ENCODE measurements at places on chromosomes 5 and 9.
A peak's percentile ranks its signal among the peaks of the same experiment; 100 is the strongest.

DNA sequence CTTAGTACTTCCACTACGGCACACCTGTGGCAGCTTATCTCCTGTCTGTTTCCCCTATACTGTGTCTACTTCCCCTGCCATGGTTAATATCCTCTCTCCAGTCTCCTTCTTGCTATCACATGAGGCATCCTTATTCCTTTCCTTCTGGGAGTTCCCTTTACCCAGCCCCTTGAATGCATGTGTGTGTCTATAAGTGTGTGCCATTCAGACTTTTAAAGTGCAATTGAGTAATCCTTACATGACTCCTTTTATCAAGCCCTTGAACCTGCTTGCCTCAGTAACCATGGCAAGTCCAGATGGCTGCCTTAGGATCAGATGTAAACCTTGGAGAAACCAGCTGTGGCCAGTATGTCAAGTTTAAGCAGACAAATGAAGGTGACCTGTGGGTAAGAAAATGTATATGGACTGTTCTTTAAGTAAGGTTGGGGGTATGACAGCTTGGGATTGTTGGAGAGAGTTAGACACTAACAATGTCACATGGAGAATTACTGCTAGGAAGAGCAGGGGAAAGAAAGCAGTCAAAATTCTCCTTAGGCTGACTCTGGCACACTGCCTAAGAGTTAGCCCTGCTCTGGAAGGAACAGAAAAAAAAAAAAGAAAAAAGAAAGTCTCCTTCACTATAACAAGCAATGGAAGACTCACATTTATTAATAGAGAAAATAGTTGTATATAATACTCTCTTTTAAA, 142.1 kb downstream of the HINT1 start:
- peak; percentile 1 for DNase-seq

GRCh38 chr5:122523776-122524175, 211.7 kb downstream of the SNCAIP start:
- no peak for DNase-seq

GRCh38 chr9:134969156-134970045, 51.7 kb upstream of the FCN1 start:
- DNase-seq, result no peak

DNA sequence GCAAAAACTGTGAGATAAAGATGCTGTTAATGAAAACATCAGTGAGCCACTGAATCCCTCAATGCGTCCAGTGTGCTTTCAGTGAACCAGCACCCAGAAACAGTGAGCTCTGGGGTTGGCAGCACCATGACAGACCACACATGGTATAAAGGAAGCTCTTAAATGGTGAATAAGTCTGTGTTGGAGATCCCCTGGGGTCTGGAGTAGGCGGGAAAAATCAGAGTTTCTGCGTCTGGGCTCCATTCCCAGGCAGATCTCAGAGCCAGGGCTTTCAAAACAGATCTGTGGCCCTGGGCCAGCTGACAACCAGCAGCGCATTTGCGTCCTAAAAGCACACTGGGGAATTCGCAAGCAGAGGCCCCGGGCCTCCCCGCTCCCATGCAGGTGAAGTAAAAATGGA, 233.5 kb downstream of the FRMD3 start:
- peak; percentile 95 for DNase-seq

DNA sequence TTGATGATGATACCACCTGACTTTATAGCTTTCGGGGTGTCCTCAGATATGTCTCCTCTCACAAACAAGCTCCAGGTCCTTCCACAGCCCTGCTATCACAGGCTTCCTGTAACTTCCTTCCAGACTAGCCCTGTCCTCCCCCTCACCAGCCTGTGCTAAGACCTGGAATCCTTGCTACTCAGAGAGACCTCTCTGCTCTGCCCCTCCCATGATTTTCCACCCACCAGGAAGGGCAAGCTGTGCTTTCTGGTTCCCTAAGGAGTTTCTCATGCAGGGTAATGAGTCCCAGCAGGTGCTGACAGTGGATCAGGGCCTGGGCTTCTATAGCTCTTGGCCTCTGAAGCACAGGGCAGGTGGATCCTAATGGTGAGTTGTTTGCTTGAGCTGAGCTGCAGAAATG, 86.9 kb downstream of the AOPEP start:
- no peak for DNase-seq

GRCh38 chr5:99544356-99544755, 615.5 kb upstream of the CHD1 start:
- peak; percentile 6 for DNase-seq

GRCh38 chr9:4223312-4223833, 76.5 kb downstream of the GLIS3 start:
- peak; percentile 23 for DNase-seq

- DNase-seq, result peak; percentile 95
Observed at GRCh38 chr9:88747768-88748167, 212.8 kb downstream of the NXNL2 start.

- no peak for DNase-seq
Observed at GRCh38 chr9:127832248-127832647, 22.2 kb downstream of the ENG start.

DNA sequence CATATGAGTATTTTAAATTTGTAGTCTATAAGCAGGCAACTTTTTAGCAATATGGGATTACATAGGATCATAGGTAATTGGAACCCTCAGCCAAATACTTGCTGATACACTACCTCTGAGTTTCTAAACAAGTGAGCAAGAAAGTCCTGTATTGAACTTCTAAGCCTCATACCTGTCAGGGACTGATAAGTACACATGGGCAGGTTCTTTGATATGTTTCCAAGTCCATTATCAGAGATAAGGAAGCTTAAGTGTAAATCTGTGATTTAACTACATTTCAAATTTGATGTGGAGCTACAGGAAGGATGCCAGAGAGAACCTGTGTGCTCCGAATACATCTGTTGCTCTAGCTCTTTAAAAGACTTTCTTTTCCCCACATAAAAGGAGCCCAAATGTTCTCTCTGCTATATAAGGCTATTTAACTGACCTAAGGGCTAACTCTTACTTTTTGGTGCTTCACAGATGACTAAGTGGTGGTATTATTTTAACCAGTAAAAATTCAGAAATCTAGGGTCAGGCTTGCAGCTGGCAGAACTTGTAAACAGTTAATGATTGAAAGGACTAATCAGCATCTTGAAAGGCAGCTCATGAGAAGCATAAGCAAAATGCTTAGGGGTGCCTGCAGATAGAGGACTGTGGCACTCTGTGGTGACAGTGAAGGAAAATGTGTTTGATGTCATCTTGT, 228.6 kb downstream of the NR3C1 start:
- no peak for DNase-seq

DNA sequence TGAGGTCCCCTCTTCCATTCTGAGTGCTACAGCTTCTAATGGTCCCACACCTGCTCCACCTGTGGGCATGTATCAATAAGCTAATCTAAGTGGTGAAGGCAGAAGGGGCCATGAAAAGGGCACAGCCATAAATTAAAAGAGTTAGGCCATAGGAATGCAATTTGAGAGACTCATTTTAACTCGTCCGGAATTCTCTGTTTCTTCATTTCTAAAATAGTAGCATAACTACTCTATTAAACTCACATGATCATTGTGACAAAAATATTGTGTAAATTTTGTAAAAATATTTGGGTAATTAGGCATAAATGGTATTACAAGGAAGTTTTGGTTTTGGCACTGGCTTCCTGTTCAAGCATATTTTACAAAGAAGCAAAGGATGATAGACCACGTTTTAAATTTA, 103.1 kb upstream of the TXNDC8 start:
- DNase-seq, result no peak

- DNase-seq, result no peak
Observed at GRCh38 chr5:103034662-103035392, 85.1 kb downstream of the GIN1 start.

DNA sequence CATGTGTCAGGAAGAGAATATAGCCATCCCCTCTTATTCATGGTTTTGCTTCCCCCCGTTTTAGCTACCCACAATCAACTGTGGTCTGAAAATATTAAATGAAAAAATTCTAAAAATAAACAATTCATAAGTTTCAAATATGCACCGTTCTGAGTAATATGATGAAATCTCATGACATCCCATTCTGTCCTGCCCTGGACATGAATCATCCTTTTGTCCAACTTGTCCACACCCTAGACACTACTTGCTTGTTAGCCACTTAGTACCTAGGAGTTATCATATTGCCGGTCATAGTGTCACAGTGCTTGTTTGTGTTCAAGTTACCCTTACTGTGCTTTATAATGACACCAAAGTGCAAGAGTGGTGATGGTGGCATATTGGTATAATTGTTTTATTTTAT, 113.5 kb downstream of the CAAP1 start:
- DNase-seq, result peak; percentile 18

GRCh38 chr9:85009251-85009650, 339.7 kb downstream of the NTRK2 start:
- no peak for DNase-seq

DNA sequence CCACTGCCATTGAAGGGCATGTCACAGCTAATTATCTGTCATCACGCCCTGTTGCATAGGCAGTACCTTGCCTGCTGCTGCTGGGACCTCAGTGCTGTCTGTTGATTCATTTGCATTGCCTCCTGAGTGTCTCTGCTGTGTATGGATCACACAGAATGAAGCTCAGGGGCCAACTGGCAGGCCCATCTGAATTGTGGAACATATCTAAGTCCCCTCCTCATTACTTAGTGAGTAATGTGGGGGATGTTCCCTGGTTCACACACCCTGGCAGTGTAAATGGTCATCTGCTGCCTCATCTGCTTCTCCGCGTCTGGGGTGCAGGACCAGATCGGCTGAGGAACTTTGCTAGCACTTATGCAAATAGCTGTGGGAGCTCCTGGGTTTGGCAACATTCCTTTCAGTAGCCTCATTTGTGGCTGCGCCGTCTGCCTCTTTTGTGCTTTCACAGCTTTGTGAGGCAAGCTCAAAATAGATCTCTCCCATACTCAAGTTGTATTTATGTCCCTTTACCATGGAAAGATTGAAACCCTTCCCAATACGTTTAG, 25.4 kb downstream of the TYRP1 start:
- peak; percentile 70 for DNase-seq

All from choroid plexus epithelial cell (primary cell).